Dermis microvascular lymphatic vessel endothelial cell (primary cell): ENCODE measurements at places on chromosomes 2 and 18.

GRCh38 chr2:173969886-173970285 lies 4.7 kb upstream of the SP3 start:
- DNase-seq: no peak

DNA sequence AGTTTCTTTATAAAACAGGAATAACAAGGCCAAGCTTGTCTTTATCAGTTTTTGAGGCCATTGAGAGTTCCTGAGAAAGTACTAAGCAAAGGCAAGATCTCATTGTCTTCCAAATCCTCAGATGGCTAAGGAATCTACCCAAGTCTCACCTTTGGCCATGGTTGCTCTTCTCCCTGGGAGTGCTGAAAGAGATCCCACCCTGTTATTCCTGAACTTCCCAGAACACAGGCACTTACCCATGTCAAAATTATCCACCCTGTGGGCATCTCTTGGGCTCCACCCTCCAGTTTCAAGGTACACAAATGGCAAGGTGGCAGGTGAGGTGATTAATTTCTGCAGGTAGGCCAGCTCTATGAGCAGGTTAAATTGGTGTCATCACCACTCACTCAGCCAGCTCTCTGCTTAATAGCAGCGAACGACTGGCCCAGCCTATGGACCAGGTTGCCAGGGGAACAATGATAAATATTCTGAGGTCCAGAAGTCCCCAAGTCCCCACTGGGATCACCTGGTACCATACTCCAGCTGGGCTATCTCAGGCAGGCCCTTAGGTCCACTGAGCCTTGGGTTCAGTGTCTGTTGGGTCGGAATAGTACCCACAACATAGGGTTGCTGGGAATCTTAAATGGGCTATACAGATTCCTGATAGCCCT lies 2.3 kb upstream of the SPRED2 start:
- no peak for DNase-seq

DNA sequence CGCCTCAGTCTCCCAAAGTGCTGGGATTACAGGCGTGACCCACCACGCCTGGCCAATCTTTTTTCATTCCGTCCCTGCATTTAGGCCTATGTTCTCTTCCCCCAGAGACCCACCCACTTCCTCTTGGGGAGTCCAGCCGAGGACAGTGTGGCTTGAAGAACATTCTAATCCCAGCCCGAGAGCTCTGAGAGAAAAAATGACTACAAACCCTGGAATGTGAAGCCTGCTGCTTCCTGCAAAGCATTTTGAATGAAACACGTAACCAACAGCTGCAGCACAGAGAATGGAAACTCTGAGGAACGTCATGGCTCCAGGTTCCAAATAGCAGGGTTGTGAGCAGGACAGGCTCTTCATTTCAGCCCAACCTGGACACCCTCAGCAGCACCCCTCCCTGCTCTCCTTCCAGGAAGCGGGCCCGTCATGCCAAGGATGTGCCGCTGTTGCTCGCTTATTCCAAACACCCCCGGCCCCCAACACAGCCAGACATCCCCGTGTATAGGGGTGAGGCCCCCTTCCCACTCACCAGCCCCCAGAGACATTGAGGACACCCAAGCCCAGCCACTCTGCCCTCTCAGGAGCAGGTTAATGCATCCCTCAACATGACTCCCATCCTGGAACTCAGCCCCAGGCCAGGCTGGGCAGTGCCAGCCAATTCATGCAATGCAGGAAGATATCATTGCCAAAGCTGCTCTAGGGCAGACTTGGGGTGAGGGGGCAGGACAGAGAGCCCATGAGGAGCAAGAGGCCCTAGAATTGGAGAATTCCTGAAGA lies 139.8 kb downstream of the ZFP36L2 start:
- peak; percentile 97 for DNase-seq

DNA sequence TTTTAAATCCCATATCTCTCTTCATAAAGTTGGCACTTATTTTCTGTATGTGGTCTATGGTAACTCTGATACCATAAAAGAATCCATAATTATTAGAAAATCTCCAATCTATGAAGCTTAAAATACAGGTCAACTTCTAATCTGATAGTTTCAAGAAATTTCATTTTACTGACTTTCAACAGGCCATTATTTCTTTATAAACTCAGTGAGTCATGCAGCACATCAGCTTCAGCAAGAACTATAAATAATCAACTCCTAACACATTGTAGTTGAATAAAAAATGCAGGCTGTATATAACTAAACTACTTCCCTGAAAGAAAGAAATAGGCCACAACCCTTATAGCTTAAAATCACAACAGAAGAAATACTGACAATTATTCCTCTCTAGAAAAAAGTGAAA lies 204.3 kb upstream of the CCDC150 start:
- peak; percentile 44 for DNase-seq

DNA sequence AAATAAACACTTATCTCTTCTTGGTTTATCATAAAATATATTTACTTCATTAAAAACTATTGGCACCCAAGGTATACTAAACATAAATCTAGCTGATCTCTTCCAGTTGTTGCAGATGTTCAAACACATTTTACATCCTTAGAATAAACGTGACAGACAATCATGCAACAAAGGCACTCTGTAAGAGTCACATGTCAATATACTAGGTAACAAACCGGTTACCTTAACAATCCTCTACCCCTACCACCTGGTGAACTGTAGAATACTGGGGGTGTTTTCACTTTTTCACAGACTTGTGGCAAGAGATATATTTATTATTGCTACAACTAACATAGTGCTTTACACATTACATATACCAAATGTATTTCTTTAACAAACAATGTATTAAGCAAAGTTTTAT lies 15.8 kb downstream of the STK17B start:
- DNase-seq: no peak

DNA sequence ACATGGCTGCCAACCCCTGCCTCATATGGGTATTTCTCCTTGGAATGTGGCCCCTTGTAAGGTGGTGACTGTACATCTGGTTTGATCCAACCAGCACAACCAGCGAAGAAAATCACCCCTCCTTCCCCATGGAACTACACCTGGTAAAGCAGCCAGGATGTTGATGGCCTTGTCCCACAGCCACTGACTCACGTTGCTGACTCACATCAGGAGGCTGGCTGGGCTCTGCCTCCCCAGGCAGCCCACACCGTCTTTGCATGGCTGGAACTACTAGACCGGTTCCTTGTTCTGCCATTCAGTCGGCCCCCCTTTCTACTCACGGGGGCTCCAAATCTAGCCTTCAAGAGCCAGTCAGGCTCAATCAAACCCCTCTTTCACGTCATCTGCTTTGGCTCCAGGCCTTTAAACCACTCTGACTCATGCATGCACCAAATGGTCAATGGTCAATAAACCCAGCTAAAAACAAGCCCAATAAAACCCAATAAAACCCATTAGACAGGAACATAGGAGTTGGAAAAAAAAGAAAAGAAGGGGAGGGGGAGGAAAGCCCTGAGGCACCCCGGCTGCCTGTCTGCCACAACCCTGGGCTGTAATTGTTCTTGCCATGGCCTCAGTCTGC lies 114.8 kb downstream of the PLB1 start:
- peak; percentile 94 for DNase-seq

DNA sequence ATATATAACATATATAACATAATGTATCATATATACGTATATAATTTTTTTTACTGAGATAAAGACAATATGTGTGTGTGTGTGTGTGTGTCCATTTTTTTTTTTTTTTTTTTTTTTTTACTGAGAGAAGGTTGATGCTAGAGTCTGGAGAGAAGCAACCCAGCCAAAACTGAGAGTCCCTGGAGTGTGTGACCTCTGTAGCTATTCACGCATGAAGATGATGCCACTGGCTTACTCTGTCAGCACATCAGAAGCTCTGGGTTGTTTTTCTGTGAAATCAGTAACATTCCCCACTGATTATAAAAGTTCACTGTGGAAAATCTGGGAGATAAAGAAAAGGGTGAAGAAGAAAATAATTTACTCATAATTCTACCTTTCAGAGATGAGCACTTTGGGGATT lies 27.2 kb downstream of the CCDC195 start:
- no peak for DNase-seq

- DNase-seq: no peak
Measured at GRCh38 chr18:77337604-77338003, 88.0 kb downstream of the GALR1 start.

DNA sequence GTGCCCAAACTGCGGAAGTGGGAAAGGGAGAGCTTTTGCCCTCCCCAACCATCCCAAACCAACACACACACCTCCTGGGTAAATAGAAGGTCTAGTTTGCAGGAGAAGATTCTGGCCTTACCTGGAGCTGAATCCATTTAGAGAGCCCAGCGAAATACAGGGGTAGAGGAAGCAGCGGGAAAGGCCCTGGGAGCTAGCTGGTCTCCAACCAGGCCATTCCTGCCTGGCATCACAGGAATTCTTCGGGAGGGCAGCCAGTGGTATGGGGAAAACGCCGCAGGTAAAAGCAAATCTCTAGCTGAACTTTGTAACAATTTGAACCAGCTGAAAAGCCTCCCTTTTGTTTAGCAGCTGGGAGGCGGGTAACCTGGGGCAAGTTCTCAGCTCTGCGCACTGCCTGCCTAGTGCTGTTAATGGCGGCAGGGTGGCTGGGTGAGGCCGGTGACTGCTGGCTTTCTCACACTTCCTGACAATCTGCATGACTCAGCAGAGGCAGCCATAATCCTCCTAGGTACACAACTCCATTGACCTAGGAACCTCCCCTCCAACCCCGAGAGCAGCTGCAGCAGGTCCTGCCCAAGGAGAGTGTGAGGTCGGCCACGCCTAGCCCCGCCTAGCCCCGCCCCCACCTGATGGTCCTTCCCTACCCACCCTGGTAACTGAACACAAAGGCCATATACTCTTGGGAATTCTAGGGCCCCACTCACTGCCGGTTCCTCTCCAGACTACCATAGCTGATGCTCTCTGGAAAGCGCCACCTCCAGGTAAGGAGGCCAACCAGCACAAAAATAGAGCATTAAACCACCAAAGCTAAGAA lies 483.8 kb upstream of the REG3G start:
- DNase-seq: no peak

- no peak for DNase-seq
Measured at GRCh38 chr2:113064898-113065297, 2.9 kb upstream of the IL1F10 start.

DNA sequence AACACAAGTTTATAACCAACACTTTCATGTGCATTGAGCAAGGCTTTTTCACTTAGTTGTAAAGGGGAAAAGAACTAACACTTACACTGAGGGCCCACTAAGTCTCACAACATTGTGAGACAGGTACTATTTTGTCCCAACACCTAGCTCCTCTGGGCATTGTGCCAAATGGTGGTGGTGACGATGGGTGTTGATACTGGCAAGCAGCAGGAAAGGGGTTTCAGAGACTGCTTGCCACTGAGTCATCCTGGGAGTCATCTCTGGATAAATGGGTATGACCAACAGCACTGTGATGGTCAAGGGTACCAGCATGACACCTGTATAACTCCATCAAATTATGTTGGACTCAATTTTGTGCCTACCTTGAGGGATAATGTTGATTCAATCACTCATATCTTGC lies 138.8 kb upstream of the ITGA6 start:
- peak; percentile 65 for DNase-seq

GRCh38 chr2:30179536-30179935 lies 32.7 kb downstream of the YPEL5 start:
- no peak for DNase-seq

DNA sequence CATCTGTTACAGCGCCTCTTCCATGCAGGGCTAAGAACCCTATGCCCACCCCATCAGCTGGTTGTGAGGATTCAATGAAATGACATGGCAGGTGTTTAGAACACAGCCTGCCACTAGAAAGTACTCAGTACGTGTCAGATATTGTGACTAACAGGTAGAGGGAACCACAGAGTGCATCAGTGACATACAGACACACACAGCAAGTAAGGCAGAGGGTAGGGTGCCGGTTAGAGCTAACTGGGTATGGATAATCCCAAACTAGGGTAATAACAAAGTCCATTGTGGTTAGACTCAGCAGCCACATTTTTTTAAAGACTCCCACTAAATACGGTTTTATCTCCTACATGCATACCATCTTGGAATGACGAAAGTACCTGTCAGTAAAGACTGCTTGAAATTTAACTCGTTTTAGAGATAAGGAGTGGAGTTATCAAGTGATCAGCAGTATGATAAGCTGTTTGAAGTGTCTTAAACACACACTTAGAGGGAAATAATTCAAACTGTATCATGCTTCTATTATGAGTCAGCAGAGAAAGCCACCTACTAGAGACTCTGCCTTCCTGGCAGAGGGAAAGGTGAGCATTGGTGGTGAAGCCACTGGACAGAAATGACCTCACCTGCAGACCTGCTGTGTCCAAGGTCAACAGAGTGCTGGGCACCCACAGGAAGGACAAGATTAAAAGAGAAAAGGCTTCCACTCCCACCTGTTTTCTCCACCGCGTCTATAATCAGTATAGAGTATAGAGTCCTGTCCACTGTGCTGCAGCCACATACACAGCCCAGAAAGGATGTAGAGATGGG lies 20.6 kb downstream of the MPPE1 start:
- no peak for DNase-seq

GRCh38 chr2:75099521-75099922 lies 99.8 kb downstream of the TACR1 start:
- DNase-seq: no peak

- DNase-seq: no peak
Measured at GRCh38 chr2:66667301-66667700, 232.4 kb downstream of the MEIS1 start.

DNA sequence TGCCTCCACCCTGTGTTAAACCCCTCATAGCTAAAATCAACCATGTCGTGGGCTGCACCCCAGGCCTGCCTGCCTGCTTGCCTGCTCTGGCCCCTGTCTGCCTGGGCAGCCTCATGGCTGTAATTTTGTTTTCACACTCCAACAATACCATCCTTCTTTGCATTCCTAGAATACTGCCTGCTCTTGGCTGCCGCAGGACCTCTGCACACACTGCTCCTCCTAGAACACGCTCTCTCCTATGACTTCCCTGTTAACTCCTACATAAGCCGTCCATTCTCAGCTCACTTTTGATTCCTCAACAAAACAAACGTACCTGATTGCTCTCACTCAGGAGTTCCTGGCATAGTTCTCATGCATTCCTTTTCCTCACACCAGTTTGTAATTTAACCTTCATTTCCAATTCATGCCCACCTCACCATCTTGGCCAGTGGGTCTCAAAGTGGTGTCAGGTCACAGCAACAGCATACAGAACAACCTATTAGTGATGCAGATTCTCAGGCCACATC lies 2.5 kb downstream of the UXS1 start:
- no peak for DNase-seq

GRCh38 chr2:12642332-12642731 lies 74.4 kb upstream of the TRIB2 start:
- no peak for DNase-seq

- no peak for DNase-seq
Measured at GRCh38 chr2:240298803-240299709, 136.4 kb upstream of the GPC1 start.

DNA sequence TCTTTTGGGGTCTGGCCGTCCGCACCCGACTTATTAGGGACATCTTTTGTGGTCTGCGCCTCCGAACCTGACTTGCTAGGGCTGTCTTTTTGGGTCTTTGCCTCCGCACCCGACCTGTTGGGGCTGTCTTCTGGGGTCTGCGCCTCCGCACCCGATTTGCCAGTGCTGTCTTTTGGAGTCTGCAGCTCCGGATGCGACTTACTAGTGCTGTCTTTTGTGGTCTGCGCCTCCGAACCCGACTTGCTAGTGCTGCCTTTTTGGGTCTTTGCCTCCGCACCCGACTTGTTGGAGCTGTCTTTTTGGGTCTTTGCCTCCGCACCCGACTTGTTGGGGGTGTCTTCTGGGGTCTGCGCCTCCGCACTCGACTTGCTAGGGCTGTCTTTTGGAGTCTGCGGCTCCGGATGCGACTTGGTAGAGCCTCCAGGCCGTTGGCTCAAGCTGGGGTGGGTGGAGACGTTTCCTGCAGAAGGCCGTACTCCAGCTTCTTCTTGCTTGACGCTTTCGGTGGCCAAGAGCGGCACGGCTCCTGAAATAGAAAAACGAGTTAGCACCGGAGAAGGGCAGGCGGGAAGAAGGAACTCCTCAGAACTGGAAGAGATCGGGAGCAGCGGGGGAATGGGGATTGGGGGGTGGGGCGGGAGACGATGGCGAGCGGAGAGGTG lies 498 bp downstream of the TGOLN2 start:
- no peak for DNase-seq
